Activated CD8-positive, alpha-beta memory T cell treated with anti-CD3 and anti-CD28 coated beads, Interleukin-2, amount 10 ng/mL, durations not matched to agents 7 days and 5 days (primary cell): ENCODE measurements at places on chromosomes 5 and 9.

GRCh38 chr9:2018162-2018643 lies 3.1 kb downstream of the SMARCA2 start:
- DNase-seq, result no peak

DNA sequence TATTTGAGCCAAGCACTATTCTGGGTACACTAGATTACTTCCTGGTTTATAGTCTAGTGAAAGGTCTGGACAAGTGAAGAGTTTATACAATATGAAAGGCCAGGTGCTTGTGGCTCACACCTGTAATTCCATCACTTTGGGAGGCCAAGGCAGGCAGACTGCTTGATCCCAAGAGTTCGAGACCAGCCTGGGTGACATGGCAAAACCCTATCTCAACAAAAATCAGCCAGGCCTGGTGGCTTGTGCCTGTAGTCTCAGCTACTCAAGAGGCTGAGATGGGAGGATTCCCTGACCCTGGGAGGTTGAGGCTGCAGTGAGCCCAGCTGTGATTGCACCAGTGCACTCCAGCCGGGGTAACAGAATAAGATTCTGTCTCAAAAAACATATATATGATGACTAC lies 9.5 kb upstream of the TXNDC15 start:
- no peak for DNase-seq

- DNase-seq, result no peak
Observed at GRCh38 chr9:105535920-105536668, 21.8 kb upstream of the FKTN start.

DNA sequence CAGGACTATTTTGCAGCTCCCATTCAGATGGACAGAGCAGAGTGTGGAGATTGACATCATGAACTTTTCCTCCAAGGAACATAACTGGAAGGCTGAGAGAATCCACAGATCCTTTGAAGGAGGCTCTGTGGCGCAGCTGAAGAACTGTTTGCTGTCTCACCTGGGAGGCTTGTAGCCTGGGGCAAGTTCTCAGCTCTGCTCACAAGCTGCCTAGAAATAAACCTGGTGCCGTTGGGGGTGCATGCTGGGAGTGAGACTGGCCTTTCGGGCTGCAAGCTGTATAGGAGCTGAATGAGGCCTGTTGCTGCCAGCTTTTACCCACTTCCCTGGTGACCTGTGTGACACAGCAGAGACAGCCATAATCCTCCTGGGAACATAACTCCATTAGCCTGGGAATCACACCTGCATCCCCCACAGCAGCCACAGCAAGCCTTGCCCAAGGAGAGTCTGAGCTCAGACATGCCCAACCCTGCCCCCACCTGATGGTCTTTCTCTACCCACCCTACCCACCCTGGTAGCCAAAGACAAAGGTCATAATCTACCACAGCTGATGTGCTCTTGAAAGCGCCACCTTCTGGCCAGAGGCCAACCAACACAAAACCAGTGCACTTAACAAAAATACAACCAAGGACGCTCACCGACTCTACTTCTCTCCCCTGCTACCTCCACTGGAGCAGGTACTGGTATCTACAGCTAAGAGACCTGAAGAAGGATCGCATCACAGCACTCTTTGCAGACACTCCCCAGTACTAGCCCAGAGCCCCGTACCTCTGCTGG lies 205.1 kb upstream of the MRPS30 start:
- no peak for DNase-seq

GRCh38 chr9:110115341-110115820 lies 92.6 kb downstream of the C9orf152 start:
- no peak for DNase-seq

- DNase-seq, result no peak
Observed at GRCh38 chr9:107251756-107252322, 31.2 kb upstream of the RAD23B start.

DNA sequence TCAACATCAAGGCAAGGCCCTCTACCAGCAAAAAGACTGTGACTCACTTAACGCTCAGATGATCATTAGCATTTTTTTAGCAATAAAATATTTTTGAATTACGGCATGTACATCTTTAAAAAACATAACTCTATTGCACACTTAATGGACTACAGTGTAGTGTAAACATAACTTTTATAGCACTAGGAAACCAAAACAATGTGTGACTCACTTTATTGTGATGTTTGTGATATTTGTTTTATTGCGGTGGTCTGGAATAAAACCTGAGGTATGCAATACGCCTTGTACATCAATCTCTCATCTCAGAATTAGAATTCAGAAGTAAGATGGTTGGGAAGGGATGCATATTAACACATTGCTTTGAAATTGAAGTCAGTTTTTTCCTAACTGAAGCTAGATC lies 106.9 kb upstream of the PTCH1 start:
- DNase-seq, result no peak

- DNase-seq, result no peak
Observed at GRCh38 chr5:62631909-62632580, 53.4 kb downstream of the LRRC70 start.

DNA sequence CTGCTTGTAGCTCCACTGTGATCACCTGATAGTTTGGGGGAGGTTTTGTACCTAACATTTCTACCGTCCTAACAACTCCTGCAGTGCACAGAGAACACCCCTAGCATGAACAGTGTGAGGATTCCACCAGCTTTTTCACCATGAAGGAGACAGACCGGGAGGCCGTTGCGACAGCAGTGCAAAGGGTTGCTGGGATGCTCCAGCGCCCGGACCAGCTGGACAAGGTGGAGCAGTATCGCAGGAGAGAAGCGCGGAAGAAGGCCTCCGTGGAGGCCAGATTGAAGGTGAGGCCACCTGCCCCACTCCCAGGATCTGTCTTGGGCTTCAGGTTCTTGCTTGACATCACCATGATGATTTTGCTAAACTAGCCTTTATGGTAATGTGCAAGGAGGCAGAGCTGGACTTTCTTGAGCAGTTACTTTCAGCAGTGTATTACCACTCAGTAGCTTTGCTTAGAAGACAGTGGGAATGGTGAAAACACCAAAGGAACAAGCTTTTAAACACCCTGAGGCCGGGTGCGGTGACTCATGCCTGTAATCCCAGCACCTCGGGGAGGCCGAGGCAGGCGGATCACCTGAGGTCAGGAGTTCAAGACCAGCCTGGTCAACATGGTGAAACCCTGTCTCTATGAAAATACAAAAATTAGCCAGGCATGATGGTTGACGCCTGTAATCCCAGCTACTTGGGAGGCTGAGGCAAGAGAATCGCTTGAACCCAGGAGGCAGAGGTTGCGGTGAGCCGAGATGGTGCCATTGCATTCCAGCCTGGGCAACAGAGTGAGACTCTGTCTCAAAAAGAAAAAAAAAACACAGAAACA lies 3.3 kb downstream of the EXOC3 start:
- no peak for DNase-seq
